ENCODE measurements at places on chromosomes 6 and 20.

DNA sequence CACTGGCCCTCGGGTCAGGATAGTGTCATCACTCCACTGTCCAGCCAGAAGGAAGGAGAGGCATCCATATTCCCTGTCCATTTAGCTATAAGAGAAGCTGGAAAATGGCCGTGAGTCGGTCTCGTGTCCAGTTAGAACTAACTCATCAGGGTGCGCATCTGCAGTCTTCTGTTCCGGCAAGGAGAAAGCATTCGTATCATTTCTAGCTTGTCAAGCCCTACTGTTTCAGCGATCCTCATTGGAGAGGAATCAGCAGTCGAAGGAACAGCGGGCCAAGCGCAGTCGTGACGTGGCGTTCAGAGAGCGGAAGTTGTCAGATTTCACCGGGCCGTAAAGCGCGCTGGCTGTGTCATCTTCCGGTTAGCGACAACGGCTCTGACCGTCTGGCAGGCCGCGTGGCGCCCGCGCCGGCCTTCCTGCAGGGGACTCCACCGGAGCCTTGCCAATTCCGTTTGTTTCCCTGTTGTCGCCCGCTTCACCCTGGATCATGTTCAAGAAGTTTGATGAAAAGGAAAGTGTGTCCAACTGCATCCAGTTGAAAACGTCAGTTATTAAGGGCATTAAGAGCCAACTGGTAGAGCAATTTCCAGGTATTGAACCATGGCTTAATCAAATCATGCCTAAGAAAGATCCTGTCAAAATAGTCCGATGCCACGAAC lies 32.9 kb downstream of the HM13 start:
- DNase-seq, result peak; percentile 72

- no peak for DNase-seq
These were observed 95.3 kb upstream of the MAN1A1 start for GRCh38 chr6:119444642-119445557.

DNA sequence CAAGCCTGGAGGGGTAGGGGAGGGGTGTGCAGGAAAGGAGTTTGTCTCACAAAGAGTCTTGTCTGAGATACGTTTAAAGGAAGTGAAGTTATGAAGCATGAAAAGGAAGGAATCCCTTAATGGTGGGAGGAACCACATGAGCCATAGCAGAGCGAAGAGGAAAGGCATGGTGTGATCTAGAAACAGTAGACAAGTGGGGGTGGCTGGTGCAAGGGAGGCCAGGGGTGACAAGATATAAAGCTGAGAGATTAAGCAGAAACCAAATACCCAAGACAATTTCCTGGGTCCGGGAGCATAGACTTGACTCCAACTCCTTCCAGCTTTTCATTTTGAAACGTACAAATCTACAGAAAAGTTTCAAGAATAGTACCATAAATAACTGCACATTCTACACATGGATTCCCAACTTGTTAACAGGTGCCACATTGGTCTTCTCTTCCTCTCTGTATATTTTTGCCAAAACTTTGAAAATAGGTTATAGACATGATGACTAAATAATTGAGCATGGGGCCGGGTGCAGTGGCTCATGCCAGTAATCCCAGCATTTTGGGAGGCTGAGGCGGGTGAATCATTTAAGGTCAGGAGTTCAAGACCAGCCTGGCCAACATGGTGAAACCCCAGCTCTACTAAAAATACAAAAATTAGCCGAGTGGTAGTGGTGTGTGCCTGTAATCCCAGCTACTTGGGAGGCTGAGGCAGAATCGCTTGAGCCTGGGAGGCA lies 211.6 kb downstream of the SLC24A3 start:
- DNase-seq, result no peak

DNA sequence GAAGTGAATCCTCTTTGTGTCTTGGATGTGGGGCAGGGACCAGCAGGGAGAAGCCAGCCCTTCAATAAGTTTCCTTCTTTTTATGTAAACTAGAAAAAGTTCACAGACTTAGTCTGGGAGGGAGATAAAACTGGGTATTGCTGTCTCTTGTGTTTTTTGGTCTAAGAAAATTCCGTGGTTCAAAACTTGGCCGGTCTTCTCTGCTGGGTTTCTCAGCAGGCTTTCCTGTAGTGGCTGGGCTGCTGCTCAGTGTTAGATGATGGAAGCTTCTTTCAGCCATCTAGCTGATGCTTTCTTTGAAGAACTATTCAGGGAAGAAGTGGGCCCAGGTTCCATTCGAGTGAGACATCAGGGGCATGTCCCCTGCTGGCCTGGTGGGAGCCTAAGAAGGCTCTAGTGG lies 70.7 kb upstream of the SCP2D1 start:
- no peak for DNase-seq

- DNase-seq, result no peak
These were observed 80.0 kb upstream of the TAB2 start for GRCh38 chr6:149237464-149237863.

DNA sequence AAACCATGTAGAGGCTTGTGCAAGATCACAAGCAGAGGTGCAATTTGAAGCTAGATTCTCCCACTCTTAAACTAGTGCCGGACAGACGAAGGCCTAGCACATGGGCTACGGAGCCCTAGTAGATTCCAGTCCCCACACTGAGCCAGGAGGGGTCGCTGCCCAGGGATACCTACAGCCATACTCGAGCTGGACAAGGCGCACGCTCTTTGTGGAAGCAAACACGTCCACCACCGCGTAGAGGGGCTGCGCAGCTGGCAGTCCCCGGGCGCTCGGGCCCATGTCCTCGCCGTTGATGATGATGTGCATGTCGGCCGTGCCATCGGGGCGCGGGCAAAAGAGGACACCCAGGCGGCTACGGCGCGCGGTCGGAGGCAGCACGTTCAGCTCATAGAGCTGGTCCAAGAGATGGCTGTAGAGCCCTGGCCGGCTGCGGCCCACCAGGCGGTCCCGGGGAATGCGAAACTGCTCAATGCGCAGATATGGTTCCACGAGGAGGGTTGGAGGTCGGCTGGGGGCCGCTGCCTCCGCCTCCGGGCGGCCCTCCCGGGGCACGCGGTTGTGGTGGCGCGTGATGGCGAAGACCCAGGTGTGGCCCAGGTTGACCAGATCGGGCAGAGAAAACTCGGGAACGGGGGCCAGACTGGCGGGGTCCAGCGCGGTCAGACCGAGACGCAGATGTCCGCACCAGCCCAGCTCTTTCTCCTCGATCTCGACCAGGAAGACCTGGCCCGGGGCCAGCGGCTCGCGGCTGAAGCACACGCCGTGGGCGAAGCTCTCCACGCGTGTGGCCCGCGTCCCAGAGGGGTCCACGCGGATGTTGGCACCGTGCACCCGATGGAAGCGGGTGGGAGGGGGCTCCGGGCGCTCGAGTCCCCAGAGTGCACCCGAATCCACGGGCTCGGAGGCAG lies 677 bp downstream of the NEURL2 start:
- DNase-seq, result peak; percentile 63

DNA sequence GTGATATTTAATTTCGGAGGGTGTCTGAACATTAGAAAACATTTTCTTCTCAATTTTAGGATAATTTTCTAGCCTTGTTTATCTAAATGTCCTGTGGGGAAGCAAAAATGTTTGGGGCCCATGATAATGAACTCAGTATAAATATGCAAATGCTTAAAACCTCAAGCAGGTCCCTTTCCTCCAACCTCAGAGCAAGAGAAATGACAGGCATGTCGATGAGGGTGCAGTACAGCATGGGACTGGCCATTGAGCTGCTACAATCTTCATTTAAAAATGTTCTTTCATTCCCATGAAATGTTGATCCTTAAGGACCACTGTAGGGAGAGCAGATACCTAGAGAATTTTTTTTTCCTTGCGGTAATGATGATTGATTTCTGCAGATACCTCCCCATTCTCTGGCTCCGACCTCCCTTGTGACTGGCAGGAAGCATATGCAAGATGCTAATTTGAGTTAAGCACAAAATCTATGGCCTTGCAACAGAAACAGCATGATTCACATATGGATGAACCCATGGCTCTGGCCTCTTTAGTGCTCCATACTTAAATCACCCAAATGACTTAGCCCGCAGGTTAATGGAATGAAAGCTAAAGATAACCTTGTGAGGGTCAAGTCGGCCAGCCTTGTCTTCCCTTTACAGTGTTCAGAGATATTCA lies 243.3 kb downstream of the SOX4 start:
- no peak for DNase-seq

DNA sequence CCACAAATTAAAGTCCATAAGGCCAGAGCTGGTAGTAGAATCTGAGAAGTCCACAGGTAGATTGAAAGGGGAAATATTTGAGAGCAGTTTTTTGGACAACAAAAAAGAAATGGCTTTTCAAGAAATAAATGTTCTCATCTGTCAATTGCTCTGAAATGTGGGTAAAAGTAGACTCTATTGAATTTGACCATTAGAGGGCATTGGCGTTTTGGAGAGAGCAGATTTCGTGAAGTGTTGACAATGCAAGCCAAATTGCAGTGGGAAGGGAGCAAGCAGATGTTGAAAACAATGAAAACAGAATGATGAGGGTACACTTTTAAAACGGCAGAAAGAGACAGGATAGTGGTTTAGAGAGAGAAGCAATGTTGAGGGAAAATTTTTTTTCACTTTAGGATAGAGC lies 149.1 kb upstream of the FAM83B start:
- no peak for DNase-seq

- DNase-seq, result no peak
These were observed 99.7 kb upstream of the HIVEP1 start for GRCh38 chr6:11912420-11912819.

DNA sequence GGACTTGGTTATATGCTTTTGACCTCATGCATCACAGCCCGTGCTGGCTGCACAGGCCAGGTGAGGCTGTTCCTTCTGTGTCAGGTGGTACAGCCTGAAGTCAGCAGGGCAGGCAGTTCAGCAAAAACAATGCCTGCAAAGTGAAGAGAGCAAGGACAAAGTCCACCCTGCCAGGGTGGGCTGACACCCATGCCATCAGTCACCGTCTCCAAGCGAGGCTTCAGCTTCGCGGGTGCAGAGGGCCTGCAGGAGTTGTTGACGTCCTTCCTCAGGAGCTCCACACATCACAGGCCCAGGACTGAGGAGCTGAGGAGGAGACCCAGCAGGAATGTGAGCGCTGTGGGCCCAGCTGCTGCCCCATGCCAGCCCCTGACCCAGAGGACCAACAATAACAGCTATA lies 111.3 kb downstream of the SASH1 start:
- no peak for DNase-seq

DNA sequence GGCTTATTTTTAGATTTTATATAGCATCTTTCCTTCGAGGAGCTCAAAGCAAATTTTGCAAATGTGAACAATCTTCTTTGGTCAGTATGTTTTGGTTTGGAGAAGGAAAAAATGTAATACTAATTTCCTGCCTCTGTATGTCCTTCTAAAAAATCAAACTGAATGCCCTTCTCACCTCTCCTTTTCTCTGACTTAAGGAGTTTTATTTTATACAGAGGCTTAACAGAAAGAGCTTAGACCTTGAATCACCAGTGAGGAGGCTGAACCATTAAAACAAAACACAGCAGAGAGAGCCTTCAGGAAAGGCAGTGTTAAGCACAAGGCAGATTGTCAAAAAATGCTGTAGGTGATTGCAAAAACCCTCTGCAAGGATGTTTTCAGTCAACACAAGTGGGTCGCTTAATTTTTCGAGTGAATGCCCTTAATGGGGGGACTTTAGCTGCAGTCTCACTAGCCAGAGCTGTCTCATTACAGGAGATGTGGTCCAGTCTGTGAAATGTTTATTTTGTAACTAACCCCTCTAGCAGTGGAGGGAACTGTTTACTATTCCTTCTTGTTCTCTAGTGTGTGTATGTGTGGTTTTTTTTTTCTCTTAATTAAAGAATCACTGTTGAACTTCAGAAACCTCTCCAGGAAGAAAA lies 481.3 kb upstream of the CITED2 start:
- no peak for DNase-seq

DNA sequence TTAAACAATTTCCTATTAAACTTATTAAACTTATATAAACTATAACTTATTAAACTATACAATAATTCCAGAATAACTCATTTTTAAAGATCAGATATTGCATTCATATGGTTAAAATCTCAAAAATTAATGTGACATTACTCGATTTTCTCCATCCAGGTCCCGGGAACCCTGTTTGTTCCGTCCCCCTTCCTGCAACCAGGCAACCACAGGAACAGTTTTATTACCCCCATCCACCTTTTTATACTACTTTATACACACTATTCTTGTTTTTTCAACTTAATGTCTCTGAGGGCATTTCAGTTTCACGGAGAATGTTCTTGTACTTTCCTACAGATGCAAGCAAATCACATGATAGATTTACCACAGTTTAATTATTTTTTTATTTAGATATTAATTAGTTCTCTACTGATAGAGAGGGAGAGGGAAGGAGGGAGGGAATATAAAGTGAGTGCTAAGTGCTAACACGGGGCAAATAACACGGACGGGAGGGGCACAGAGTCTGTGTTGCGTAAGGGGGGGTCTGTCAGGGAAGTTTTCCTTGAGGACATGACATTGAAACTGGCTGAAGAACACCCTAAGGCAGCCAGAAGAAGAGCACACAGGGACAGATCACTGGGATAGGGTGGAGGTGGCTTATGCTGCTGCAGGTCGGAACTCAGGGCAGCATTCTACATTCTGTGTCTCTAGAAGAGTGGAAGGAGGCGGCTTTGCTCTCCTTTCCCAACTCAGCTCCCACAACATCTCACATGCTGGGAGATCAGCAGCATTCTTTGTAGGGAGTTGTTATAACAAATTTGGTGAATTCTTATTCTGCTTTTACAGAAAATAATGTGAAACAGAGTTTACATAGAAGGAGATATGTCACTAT lies 225.2 kb downstream of the FOXC1 start:
- DNase-seq, result no peak

DNA sequence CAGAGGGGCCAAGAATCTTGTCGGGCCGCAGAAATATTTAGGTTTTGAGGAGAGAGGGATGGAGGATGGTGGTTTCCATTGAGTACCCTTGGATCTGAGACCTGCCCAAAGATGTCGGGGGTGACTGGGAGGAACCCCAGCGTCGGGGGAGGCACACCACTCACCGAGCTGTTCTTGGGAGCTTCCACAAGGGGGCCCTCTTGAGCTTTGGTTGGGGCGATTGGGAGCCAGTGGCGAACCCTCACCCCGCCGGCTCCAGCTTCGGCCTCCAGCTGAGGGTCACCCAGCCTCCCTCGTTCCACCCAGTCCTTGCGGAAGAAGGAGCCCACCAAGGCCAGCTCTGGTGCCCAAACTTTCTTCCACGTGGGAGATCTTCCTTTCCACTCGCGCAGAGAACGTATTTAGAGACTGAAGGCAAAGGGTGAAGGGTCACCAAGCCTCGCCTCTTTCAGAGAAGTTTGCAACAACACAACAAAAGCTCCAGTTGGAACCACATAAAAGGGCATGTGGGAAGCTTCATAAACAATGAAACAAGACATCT lies 33.6 kb downstream of the APCDD1L start:
- peak; percentile 57 for DNase-seq

GRCh38 chr6:33139596-33140206 lies 52.6 kb downstream of the COL11A2 start:
- no peak for DNase-seq

Measured in substantia nigra (tissue), 51 donors.